HT-29 (cell line): ENCODE measurements at places on chromosomes 6 and 20. TPM values are rescaled to one million over a fixed set of nuclear protein-coding genes. Genes with fewer than 3 reads are reported as not detected.

Gene MCHR2
- total RNA-seq = not detected in 2 replicates

DNA sequence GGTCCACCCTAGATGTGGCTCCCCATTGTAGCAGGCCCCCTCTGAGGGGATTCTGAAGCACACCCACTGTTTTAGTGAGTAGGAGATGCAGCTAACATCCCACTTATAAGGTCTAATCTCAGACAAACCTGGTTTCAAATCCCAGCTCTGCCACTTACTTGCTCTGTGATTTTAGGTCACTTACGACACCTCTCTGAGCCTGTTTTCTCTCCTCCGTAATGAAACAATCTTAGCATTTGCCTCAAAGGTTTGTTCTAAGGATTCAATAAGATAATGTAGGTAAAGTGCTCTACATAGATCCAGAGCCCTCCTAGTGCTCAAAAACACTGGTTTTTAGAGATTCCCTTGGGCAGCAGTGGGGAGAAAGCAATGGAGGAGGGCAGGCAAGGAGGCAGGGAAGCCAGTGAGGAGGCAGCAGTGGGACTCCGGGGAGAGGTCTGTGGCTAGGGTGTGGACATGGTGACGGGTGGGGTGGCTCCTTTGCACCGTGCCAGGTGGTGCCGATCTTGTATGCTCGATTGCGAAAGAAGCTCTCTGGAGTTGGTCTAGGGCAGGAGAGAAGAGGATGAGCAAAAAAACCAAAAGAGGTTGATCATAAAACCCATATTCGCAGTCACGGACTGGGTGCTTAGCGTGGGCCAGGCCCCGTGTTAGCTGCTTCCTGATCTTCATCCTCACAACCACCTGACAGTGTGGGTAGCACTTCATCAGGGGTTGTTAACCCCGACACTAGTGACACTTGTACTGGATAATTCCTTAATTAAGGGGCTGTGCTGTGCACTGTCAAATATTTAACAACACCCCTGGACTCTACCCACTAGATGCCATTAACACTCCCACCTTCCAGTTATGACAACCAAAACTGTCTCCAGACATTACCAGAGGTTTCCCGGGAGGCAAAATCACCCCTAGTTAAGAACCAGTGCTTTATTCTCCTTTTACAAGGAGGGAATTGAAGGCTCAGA is 16.8 kb upstream of the PTGIS start:
- peak; percentile 34 for DNase-seq

Gene SMLR1
- total RNA-seq = not detected in 2 replicates

- DNase-seq = peak; percentile 50
Measured at GRCh38 chr6:26087284-26088115, at the start of gene HFE. TSS of gene HFE (plus strand) at chr6:26087429. CDS start at chr6:26087441, 12 bp downstream.

GRCh38 chr6:99402448-99402847 is 8.5 kb upstream of the COQ3 start:
- no peak for DNase-seq

GRCh38 chr6:30847971-30848436 is 36.3 kb upstream of the DDR1 start:
- DNase-seq = no peak

DNA sequence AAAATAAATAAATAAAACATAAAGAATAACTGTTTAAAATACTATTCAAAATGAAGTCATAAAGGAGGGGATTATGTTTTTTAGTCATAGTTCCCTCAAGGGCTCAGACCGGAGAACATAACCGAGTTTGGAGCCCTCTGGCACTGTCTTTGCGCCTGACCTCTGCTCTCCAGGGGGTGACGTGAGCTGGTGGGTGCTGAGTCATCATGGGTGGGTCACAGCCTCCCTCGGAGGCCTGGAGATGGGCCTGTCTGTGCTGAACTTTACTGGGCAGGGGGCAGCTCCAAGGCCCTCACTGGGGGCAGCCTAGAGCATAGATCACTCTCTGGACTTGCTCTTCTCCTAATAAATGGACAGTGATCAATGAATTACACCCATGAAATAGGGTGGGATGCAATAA is 3.1 kb upstream of the MAVS start:
- DNase-seq = no peak

- DNase-seq = peak; percentile 90
Measured at GRCh38 chr20:47317127-47317895, 39.2 kb downstream of the ZMYND8 start.

DNA sequence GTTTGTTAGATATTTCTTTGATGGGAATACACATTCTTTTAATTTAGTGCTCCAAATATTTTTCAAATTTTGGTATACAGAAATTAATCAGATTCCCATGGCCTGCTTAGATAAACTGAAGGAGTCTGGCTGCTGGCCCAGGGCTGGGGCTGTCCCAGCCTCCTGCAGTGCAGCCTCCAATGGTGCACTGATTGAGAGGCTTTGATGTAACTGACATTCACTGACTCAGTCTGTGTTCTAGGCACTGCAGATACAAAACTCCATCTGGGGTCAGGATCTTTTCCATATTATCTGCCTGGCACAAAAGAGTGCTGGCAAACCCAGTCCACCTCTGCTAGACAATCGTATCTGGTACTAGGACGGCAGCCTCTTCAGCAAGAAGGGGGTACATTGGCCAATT is 64.8 kb downstream of the GRIK2 start:
- no peak for DNase-seq

DNA sequence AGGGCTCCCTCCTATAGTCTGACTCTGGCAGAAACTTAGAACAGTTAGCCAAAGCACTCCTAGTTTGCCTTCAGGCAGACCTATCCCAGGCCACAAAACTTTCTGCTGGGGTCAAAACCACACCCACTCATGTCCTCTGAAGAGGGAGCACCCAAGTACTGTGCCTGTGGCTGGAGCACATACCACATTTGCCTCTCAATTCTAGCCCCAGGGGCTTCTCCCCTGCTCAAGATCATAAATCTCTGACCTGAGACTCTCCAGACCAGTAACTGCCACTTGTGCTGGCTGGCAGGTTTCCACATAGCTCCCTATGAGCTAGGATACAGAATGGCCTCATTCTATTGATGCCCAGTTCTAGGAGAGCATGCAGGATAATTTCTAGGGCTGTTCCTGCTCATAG is 781.0 kb downstream of the EYS start:
- no peak for DNase-seq
